ENCODE measurements at places on chromosomes 13 and 19.

DNA sequence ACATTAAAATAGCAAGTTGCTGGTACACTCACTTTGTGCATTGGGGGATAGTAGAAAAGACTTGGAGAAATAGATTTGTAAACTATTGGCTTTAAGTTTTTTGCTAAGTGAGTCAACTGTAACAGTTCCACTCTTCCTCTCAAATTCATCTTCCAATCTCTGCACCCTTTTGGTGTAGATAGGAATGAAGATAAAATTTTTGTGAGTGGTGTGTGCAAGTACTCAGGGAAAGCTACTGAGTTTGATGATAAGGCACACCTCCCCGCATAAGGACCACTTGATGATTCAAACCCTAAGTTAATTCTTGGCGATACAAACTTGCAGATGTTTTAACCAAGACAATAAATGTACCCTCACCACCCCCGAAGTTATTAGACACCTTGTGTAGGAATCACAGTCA, 168.3 kb upstream of the SLITRK1 start:
- no peak for DNase-seq

- DNase-seq = no peak
Observed at GRCh38 chr19:8336072-8336569, 6.9 kb downstream of the KANK3 start.

DNA sequence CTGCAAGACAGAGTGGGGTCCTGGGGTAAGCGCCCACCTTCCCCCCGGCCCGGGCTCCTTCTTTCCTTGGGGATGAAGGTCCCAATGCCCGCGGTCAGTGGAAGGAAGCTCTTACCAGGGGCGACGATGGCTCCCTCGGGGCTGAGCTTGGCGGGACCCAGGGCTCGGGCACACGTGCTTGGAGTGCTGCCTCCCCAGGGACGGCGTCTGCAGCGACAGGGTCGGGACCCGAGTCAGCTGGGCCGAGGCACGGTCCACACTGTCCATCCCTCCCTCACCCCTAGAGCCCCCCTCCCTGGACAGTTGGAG, 3.5 kb downstream of the JSRP1 start:
- peak; percentile 21 for DNase-seq

DNA sequence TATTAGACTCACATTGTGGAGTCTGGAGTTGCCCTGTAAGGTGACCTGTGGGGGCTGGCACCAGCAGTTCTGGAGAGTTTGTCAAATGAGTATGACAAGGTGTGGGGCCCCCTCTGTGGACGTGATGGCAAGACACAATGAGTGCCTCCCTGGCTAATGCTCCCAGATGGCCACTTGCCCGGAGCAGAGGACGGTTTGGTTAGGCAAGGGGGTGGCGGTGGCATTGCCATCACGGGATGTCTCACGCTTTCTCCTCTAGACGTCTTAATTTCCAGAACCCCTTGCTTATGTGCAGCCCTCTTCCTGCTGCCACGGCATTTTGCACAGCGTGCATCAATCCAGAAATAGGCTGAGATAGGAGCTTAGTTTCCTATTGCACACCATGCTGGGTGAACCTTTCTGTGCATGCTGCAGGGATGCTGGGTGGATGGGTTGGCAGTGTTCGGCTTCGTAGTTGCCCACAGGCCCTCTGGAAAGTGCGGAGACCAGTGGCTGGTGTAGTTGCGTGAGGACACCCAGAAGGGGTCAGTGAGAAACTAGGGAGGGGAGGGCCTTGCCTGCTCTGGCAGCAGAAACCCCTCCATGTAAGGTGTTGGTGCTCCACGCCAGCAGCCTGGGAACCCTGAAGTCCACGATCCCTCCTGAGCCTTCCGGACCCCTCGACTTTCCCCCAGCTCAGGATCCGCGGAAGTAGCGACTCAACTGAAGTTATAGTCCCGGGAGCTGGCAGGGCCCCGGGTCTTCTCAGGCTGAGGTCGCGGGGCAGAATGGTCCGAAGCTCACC, 18.1 kb upstream of the LRP3 start:
- peak; percentile 62 for DNase-seq

GRCh38 chr13:100397627-100398026, 191.0 kb downstream of the GGACT start:
- no peak for DNase-seq

GRCh38 chr13:102586615-102587014, 10.2 kb upstream of the TPP2 start:
- DNase-seq = no peak

DNA sequence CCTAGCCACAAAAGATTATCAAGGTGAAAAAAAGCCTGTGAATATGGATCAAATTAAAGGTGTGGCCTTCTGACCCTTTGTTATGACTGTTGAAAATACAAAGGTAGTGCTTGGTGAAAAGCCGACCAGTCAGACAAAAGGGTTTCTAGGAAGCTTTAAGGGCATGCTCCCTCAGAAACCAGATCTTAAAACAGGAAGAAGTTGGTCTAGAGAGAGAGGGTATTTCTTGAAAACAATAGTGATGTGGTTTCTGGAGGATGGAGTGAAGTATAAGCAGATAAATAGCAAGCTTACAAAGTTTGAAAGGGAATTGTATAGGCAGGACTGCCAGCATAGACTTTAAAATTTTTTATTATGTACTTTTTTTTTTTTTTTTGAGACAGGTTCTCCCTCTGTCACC, 5.0 kb upstream of the EID2 start:
- no peak for DNase-seq

Data from BE2C (cell line).